Kasumi-1 (cell line): ENCODE measurements at places on chromosomes 4 and X.

GRCh38 chrX:66017659-66018170 is 22.2 kb downstream of the VSIG4 start:
- DNase-seq = no peak

DNA sequence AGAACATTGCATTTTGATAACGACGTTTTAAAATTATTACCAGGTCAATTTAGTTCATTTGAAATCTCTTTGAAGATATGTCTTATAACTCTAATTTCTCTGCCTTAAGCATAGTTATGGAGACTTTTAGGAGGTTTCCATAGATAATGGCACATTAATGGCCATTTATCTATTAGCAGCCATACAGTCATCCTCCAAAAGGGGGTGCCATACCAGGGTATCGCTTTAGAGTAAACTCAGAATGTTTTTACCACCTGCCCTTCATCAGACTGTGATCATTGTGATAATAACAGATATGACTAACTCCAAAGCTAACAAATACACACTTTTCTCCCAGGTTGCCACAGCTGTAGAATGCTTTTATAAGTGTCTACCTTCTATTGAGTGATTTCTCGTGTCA is 461.5 kb downstream of the FSTL5 start:
- DNase-seq = no peak

- no peak for DNase-seq
Observed at GRCh38 chrX:40474205-40474626, 106.6 kb upstream of the ATP6AP2 start.

GRCh38 chr4:5858020-5858769 is 34.7 kb downstream of the CRMP1 start:
- no peak for DNase-seq

GRCh38 chr4:167622481-167623240 is 388.4 kb upstream of the SPOCK3 start:
- DNase-seq = peak; percentile 30

- peak; percentile 45 for DNase-seq
Observed at GRCh38 chr4:146643812-146644401, 5.2 kb downstream of the POU4F2 start.
